Activated CD4-positive, alpha-beta T cell treated with anti-CD3 and anti-CD28 coated beads for 4 hours (primary cell): ENCODE measurements at places on chromosomes 12 and 14.

DNA sequence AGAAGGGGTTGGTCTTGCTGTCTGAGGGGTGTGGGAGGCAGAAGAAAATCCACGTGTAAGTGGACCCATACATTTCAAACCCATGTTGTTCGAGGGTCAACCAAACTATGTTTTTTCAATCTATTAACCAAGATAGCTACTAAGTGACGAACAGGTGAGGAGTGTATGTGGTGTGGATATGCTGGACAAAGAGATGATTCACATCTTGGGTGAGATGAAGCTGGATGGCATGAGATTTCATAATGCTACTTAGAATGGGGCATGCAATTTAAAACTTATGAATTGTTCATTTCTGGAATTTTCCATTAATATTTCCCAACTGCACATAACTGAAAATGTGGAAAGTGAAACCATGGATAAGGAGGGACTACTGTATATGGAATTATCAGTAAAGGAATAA, 17.9 kb upstream of the KTN1 start:
- DNase-seq, result no peak

- DNase-seq, result no peak
Observed at GRCh38 chr14:69753860-69754259, 13.1 kb upstream of the SRSF5 start.

DNA sequence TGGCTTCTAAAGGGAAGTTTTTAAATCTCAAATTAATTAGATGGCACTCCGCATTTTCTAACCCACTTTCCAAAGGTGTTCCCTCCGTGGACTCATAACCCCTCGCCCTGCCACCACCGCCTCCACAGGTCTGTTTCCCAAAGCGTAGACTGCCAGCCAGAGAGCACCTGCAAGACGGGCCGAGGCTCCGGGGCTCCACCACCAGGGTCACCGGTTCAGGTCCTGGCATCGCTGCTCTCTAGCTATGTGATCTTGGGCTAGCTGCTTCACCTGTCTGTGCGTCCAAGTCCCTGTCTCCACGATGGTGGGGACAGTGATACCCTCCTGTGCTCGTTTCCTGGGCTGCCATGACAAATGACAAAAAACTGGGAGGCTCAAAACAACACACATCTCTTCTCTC, 11.5 kb downstream of the RIMBP2 start:
- DNase-seq, result no peak

- DNase-seq, result no peak
Observed at GRCh38 chr14:21675566-21675965, 1.9 kb upstream of the OR4E1 start.

GRCh38 chr14:89137526-89138163, 279.4 kb downstream of the FOXN3 start:
- DNase-seq, result no peak

- DNase-seq, result no peak
Observed at GRCh38 chr12:108016022-108016564, 113.0 kb upstream of the WSCD2 start.

DNA sequence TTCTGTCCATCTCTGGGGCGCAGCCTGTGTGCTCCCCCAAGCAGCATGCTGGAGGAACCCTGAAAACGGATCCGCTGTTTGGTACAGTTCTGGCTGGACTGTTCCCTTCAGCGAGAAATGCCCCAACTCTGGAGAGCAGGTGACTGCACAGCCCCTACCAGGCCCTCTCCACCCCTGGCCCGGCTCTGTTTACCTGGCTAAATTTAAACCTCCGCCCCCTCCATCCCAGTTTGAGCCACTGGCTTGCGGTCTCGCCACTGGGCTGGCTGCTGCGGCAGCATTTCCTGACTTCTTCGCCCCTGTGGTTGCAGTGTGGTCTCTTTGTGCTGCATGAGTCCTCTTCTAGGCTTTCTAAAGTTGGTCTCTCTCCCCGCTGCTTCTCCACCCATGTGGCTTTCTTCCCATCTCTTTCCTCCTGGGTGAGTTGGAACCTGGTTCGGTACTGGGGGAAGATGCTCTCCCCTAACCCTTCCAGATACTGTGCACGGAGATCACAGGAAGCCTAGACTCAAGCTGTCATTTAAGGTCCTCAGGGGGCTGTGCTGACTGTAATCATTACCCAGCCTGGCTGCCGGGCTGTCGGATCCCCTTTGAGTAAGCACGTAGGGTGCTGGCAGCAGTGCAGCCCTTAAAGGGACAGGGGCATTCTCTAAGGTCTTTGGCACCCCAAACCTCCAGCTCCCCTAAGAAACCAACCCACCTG, 60.6 kb downstream of the FBXL14 start:
- DNase-seq, result no peak

- DNase-seq, result no peak
Observed at GRCh38 chr12:30979371-30980259, 53.1 kb downstream of the TSPAN11 start.

DNA sequence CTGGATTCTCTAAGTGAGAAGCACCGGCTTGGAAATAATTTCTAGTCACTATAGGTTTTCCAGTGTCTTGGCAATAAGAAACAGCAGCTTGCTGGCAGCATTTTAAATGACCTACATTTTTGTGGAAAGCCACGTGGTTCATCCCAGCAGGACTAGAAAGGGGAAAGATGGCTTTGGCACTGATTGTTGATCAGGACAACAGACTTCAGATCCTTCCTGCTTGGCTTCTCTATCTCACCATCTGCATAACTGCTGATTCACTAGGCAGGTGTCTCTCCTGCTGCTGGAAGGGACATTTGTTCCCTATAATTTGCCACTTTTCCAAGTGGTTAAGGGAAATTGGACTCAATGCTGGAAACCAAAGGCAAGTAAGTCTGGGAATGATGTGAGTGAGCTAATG, 131.0 kb downstream of the TTC8 start:
- DNase-seq, result no peak

DNA sequence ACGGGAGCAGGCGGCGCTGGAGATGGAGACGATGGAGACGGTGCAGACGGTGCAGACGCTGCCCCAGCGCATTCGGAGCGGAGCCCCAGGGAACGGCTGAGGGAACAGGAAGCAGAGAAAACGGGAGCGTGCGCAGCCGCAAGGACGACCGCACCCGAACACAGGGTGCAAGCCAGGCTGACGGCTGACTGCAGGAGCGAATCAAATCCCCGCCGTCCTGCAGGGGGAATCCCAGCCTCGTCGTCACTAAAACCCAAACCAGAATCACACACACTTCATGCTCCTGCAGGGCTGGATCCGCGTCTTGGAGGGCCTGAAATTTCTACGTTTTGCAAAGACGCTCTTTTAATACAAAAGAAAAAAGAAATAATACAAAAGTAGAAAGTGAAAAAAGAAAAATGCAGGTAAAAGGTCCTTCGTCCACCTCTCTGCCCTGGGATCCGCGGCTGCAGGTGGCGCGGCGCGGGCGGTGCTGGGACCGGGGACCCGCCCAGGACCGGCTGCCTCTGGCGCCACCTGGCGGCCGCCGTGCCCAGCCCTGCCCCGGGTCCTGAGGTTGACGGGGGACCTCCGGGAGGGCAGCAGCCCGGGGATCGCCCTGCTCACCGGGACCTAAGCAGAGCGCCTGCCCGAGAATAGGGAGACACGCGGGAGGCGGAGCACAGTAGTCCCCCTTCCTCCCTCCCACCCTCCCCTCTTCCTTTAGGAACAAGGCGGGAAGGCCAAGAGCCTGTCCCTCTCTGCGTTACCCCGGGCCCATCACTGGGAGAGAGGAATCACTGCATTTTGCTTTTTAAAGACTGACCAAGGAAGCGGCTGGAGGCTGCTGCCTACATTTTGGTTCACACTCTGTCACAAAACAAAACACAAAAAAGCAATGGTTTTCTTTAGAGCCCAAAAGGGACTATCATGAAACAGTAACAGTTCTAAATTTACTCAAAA, 20.1 kb downstream of the STX2 start:
- peak; percentile 73 for DNase-seq

GRCh38 chr12:122282061-122282460, 15.8 kb upstream of the VPS33A start:
- no peak for DNase-seq

DNA sequence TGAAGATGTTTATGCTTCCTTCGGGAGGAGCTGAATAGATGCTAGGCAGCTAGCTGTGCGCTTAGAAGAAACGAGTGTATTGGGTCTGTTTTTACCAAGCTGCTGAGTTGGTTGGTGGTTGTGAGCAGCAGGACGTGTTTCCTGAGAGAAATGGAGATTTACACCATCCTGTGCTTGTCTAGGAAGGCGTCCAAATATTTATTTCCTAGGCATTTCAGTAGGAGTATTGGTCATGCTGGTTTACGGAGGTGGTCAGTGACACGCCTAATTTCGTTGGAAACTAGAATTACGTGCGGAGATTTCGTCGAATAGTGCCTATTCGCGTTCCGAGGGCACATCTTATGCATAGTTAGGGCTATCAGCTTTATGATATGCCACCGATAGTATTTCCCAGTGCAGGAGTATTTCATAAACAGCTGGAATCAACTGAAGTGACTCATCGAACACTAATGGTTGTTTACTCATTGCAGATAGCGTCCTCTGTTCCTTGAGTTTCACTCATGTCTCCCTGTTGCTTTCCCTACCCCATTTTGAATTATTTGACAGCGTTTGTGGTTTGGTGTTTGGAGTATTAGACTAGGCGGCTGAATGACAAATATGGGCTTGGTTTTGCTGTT, 780 bp downstream of the TBC1D15 start:
- no peak for DNase-seq

GRCh38 chr14:75220156-75220555, 43.7 kb upstream of the TMED10 start:
- DNase-seq, result no peak

DNA sequence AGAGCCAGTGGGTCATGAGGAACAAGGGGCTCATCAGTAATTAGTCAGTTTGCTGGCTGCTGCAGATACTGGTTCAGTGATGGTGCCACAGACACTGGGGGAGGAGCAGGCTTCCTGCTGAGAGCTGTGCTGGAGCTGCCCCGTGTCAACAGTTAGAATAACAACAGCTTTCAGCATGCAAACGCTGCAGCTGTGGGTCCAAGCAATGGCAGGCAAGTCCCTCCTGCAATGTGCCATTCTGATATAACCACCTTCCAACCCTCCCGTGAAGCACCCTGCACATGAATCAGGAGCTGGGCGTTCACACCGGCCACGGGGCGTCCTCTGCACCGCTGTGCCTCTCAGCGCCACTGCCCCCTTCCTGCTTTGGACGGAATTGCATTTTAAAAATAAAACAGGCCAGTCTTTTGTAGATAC, 258.4 kb upstream of the SFSWAP start:
- DNase-seq, result no peak

GRCh38 chr12:46946137-46946536, 120.3 kb upstream of the SLC38A4 start:
- DNase-seq, result no peak

DNA sequence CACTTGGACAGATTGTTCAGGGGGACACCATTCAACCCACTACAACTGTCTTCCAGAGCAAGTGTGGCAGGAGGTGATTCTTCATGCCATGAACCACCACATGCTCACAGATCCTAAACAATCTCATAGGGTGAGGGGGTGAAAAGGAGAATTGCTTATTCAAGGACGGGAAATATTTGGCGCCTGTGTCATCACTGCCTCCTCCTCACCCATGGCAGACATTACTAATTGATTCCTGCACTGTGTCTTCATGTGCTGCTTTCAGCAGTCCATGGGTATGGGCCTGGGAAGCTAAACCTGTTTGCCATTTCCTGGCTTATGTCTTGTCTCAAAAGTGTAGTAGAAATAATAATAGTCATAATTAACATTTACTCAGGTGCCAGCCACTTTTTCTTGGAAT, 31.3 kb downstream of the MMAB start:
- no peak for DNase-seq

DNA sequence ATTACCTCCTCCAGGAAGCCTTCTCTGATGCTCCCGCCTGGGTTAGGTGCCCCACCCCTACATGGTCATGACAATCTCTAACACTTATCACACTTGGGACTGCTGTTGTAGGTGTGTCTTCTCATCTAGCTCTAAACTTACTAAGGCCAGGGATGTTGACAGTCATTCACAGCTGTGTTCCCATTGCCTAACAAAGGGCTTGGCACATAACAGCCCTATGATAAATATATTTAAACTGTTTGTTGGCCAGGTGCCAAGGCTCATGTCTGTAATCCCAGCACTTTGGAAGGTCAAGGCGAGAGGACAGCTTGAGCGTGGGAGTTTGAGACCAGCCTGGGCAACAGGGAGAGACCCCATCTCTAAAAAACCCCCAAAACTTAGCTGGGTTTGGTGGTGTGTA, 98.8 kb upstream of the RGS6 start:
- no peak for DNase-seq

DNA sequence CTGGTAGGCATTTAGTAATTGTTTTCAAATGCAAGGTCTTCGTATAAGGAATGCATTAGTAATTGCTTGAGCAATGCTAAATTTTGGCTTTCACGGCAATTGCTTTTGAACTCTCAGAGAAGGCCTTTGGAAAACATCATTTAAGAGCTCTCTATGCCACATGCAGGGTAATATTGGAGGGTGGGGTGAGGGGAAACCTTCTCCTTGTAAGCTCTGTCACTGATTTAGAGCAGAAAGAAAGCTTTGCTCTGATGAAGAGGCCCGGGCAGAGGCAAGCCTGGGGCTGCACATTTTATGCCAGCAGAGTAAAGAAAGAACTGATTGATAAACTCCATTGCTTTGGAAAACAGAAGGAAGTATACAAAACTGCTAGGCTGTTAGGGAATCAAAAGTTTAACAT, 70.9 kb downstream of the TRIM9 start:
- DNase-seq, result no peak

- DNase-seq, result no peak
Observed at GRCh38 chr12:12958886-12959285, 6.9 kb upstream of the GPRC5D start.

GRCh38 chr12:68514807-68515411, 95.8 kb upstream of the RAP1B start:
- no peak for DNase-seq

GRCh38 chr14:104786091-104786586, 9.4 kb downstream of the AKT1 start:
- DNase-seq, result no peak

DNA sequence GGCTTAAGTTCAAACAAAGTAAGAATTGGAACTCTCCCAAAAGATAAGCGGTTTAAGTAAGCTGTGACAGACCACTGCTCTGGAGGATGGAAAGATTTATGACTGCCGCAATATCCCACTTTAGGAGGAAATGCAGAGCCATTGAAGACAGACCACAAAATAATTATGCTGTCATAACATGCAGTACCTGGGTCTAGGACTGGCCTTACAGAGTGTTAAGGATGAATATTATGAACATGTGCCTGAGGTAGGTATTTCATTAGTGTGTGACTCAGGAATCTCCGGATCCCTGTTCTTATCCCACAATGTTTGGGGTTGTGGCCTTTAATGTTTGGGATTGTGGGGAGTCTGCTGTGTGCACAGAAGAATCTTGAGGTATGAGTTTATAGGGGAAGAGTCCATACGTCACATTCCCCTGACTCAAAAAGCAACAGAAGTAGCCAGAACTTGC, 114.9 kb downstream of the SAMD4A start:
- no peak for DNase-seq

- no peak for DNase-seq
Observed at GRCh38 chr12:11658791-11659190, 9.3 kb downstream of the ETV6 start.

GRCh38 chr14:56059054-56059453, 59.2 kb upstream of the PELI2 start:
- DNase-seq, result no peak

DNA sequence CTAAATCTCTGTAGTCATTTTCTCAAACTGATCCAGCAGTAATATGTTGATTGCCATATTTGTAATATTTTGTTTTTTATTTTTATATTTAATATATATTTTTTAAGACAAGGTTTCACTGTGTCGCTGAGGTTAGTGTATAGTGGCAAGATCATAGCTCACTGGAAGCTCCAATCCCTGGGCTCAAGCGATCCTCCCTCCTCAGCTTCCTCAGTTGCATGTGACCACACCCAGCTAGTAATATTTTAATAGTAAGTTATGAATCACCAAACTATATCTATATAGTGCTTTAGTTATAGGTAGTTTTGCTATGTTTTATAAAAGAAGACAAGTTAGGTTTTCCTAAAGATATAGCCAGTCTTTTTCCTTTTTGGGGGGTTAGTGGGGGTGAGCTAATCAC, 22.0 kb upstream of the LRIG3 start:
- no peak for DNase-seq
